ENCODE measurements at places on chromosomes 4 and X.

DNA sequence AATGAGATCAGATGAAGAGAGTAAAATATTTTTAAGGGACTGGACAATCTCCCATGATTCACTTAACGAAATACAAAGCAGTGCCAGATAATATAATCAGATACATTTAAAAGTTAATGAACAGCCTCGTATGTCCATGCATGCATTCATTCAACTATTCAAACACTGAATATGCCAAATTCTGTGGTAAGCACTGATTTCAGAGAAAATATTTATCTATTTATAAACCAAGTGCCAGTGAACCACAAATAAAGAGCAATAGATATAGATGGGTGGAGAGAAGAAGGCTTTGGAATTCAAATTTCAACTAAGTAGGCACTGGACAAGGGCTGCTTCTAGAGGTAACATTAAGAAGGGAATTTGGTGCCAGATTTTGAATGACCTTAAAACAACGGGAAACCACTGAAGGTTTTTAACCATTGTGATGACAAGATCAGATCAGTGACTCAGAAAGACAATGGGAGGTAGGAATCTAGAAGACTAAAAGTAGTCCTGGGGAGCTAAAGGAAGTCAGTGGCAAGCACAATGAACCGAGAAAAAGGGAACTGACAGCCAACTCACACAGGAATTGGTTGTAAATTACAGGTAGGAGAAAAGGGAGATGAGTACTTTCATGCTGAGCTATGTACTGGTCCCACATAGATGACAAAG lies 14.2 kb downstream of the ELOVL6 start:
- ATAC-seq = no peak

GRCh38 chrX:45872480-45872879 lies 671.8 kb upstream of the DIPK2B start:
- no peak for ATAC-seq

DNA sequence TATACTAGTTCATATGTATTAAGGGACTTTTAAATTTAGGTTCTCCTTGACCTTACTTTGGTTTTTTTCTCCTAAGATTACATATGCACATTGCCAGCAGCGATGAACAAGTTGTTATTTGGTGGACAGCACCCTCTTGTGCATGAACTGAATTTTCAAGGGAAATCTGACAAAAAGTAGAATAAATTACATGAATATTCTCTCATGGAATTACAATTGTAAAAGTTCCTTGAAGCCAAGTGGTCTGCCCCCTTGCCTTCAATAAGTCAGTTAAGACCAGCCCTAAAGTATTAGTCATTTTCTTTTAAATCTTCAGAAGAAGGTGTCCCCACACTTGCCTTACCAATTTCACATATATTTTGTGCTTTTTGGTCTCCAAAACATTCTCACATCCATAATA lies 30.7 kb upstream of the SMARCA5 start:
- ATAC-seq = peak; percentile 82

DNA sequence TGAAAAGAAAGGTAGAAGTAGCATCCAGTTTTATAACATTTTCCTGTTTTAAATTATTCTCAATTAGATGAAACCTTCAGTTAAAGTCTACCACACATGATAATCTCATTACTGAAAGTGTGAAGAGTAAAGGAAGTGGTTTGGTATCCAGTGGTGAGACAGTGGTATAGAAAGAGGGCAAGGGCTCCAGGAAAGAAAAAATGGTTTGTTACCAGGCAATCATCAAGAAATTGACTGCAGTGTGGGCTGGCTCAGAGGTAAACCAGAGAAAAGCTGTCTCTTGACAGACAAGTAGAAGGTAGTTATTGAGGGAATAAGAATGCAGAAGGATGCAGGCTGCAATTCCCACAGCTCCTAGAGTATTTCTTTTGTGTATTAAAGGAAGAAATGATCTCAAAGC lies 406.2 kb downstream of the TLL1 start:
- no peak for ATAC-seq

DNA sequence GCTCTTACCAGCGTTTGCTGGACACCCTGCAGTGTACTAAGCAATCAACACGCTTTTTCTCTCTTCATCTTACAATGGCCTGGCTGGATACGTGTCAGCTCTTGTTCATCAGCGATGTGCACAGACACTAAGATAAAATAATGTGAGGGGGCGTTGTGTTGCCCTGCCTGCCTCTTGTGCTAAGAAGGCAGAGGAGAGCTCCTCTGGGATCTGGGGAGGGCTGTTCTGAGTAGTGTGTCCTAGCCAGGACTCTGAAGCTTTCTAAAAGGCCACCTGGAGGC lies 49.7 kb downstream of the NELFA start:
- ATAC-seq = no peak

GRCh38 chrX:131734621-131735020 lies 190.7 kb downstream of the OR13H1 start:
- no peak for ATAC-seq
